ENCODE measurements at places on chromosomes 7 and 10. TPM values are rescaled to one million over a fixed set of nuclear protein-coding genes. Genes with fewer than 3 reads are reported as not detected.

Gene SFTPA1
- 6.3 TPM for total RNA-seq

Gene SAMD9L
- total RNA-seq = 28.4 TPM

Gene GPC2
- 2.7 TPM for total RNA-seq

Gene TUBB8
- not detected for total RNA-seq

DNA sequence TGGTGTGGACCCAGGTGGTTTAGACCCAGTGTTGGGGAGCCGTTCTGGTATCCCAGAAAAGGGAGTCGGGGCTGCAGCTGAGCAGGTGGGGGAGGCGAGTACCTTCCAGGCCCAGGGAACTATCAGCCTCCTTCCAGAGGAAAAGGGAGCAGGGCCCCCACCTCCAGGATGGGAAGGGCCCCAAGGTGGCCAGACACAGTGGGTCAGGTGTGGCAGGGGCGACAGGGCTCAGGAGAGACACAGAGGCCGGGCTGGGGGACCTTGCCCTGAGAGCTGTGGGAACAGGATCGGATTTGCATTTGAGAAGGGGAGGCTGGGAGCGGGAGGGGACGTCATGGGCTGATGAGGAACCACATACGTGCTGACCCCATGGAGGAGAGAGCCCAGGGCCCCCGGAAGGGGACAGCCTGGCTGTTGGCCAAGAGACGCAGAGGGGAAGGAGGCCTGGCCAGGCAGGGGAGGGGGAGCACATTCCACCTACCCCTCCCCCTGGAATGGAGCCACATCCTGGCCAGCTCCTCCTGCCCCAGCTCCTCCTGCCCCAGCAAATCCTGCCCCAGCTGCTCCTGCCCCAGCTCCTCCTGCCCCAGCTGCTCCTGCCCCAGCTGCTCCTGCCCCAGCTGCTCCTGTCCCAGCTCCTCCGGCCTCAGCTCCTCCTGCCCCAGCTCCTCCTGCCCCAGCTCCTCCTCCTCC, 9.7 kb upstream of the TTYH3 start:
- DNase-seq = peak; percentile 70

DNA sequence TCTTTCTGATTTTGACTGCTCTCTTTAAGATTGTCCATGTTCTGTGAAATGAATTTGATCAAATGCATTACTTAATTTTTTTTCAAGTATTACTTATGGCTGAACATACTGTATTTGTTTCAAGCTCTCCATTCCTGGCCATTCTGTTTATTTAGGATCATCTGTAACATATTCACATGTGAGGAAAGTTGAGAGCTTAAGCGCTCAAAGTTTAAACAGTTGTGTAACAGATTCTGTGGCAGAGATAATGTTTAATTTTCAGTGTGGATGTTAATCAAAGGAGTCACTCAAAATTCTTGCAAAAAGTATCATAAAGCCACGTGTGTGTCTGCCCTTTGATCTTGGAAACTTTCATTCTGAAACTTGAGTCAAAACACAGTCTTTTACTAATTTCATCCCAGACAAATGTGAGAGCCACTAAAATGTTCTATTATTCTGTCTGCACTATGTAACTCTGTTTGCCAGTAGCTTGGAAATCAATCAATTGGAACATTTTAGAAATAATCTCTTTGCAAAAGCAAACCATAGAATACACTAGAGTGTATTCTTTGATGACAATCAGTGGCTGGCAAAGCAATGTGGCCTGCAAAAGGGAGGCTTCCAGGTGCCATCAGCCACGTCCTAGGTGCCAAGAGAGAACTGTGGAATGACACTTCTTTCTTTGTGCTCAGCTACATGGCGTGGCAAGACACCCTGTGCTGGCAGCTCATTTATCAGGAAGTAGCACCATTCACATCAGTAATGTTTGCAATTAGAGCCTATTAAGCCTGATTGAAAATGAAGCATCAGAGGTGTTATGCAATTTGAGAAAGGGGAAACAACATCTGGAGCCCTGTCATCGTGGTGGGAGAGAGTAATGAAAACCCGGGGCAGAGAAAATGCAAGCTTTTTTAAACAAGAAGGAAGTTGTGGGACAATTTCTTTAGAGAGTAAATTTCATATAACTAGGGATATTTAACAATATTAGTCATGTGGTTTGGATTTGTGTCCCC, 40.9 kb downstream of the ARL5B start:
- no peak for DNase-seq

DNA sequence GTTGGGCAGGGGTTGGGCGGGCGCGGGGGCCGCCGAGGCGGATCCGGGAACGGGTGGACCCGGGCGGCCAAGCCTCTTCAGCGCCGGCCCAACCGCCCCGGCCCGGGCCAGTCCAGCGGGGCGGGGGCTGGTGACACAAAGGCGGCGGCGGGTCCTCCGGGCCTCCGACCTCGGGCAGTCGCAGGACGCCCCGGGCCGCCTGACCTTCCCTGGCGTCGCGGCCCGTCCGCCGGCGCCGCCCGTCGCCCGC, 54.2 kb downstream of the METTL2B start:
- no peak for DNase-seq

DNA sequence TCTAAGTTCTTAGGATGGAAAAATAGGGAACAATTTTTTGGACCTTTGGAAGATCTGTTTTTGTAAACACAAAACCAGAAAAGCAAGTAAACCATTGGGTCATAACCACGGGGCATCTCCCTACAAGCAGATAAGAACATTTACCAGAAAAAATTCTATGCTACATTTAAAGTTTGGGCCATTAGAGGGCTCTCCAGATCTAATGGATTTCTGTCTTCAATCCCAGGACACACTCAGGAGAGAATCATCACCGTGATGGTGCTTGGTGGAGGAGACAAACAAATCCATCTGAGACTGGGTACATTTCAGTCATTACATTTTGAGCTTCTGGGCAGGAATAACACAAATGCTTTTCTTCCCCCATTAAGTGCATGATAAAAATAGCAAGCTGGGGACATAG, 178.4 kb upstream of the TARP start:
- no peak for DNase-seq

GRCh38 chr10:98326621-98327027, 58.6 kb upstream of the LOXL4 start:
- no peak for DNase-seq

- DNase-seq = no peak
Observed at GRCh38 chr7:53095731-53096501, 60.5 kb downstream of the POM121L12 start.

- no peak for DNase-seq
Observed at GRCh38 chr10:86355571-86356038, 11.0 kb downstream of the GRID1 start.

DNA sequence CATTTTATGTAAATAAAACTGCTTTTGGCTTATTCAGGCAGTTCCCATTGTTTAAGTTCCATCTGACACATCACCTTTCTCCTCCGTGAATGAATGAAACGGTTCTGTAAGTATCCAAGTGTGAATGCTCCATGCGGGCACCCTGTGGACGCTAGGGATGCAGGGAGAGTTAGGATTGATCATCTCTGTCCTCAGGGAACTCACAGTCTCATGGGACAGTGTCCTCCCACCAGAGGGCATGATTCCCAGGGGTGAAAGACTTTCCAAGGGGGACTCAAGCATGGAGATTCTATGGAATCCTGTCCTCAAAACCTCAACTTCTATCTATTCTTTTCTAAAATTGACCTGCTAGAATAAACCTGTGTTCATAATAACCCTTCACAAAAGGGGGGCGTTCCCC, 98.8 kb downstream of the HECW1 start:
- DNase-seq = no peak

DNA sequence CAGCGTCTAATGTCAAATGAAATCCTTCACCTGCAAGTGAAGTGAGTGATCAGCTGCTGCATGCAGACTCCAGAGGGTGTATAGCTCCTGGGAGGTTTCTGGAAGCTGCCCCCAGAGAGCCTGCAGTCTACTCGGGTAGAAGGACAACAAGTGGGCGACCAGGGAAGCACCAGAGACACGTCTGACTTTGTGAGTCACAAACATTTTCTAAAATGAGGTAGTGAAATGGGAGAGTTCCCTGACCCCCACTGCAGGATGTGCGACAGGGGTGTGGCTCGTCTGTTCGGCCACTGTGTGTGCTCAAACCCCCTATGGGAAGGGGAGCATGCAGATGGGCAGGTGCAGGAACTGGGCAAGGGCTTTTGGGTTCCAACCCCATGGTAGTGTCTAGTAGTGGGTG, 177.1 kb upstream of the PRKCQ start:
- no peak for DNase-seq

DNA sequence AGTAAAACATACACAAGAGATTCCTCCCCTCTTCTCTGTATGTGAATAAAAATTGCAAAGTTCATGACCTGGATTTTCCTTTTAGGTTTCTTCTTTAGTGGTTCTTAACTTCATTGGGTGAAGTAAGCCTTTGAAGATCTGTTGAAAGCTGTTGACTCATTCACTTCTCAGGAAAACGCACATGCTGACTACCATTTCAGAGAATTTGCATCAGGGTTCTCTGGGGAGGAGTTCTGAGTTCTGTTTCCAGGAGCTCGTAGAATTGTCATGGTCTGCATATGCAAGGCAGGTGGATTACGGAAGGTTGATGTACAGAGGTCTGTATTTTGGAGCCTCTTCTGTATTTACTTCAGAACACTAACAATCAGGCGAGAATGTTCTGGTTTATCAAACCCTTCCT, 962 bp upstream of the SLC26A4 start:
- DNase-seq = no peak

DNA sequence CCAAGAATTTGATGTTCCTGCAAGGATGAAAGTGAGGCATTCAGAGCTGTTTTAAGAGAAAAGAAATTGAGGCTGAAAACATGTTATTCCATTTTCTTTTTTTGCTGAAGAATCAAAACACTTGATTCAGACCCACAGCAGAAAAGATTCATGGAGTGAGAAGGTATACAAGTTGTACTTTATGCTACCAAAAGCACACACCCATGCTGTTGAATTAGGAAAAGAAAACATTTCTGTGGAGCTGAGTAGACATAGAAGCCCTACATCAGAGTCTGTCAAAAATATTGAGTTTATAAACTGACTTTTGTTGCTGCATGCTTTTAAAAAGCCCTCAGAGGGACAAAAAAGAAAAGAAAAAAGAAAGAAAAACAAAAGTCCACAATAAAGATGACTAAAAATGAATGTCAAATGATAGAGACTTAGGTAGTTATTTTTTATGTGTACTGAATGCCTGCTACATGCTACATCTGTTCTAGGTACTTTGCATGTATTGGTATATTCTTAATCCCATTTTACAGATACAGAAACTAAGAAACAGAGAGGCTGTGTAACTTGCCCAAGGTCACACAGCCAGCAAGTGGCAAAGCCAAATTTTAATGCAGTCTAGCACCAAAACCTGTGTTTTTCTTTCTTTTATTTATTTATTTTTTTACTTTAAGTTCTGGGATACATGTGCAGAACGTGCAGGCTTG, 71.7 kb upstream of the PALS2 start:
- DNase-seq = no peak

Data from sciatic nerve (tissue), 2 donors.